H4 (cell line): ENCODE measurements at places on chromosomes 5 and 9.

DNA sequence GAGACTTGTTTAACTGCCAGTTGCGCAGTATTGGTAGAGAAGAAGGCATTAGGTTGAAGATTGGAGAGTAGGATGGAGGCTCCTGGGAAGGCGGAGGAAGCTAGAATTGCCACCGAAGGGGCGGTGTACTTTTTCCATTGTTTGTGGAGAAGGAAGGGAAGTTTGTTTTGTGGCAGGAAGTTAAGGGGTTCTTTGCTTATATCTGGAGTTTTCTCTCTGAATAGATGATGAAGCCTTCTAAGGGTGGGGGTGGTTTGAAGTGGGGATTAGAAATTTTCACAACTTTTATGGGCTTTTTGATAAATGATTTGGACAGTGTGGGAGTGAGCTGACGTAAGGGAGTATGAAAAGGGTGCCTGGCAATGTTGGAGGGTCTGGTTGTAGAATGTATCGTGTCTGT is 59.3 kb downstream of the SNX30 start:
- DNase-seq: no peak

DNA sequence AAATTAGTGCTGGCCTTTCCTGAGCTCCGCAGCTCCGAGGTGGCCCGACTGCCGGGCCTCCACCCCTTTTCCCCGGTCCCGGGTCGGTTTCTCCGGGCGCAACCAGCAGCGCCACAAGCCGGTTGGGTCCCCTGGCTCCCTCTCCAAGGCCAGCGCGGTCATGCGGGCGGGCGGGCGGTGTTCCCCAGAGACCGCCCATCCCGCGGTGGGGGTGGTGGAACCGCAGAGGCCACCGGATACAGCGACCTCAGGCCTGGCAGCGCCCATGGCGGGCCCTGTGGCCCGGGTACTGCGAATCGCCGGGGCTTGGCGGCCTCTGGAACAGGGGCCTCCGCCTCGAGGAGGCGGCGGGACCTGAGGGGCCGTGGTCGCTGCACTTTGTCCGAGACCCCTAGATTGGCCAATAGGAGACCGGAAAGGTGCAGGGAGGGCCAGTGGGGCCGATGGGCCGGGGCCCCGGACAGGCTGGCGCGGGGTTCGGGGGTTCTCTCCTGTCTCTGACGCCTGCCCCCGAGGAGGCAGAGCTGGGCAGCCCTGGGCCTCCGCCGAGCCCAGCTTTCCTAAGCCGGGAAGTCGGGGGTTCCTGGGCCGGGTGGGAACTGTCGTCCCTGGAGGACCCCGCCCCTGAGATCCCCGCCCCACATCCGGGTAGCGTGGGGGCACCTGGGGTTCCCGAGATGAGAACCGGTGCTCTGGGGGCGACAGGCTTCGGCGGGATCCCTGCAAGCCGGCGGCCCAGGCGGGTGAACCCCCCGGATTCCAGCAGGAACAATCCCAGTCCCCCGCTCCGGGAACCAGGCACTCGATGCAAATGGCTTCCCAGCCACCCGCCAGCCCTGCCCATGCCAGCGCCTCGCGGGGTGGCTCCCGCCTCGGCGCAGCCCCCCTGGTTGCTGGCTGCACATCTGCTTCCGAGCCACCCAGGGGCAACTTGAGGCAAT is 293.9 kb downstream of the ZSWIM6 start:
- no peak for DNase-seq

DNA sequence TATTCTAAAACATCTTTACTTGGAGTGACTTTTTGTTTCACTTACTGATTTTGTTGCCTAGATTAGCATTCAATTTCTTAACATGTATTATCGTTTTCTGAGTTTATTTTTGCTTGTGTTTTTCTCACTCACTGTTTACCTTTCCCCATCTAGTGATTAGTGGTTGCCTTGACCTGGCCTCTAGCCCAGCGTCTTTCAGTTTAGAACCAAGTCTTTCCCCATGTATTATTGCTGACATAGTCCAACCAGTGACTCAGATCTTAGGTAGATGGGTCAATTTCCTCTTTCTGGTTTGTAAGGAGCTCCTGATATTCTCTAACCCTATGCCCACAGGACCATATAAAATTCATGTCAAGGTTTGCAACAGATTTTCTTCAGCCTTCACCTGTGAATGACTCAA is 135.5 kb downstream of the PRR16 start:
- peak; percentile 86 for DNase-seq

- peak; percentile 98 for DNase-seq
Measured at GRCh38 chr9:112061152-112061740, 113.9 kb downstream of the SUSD1 start.

DNA sequence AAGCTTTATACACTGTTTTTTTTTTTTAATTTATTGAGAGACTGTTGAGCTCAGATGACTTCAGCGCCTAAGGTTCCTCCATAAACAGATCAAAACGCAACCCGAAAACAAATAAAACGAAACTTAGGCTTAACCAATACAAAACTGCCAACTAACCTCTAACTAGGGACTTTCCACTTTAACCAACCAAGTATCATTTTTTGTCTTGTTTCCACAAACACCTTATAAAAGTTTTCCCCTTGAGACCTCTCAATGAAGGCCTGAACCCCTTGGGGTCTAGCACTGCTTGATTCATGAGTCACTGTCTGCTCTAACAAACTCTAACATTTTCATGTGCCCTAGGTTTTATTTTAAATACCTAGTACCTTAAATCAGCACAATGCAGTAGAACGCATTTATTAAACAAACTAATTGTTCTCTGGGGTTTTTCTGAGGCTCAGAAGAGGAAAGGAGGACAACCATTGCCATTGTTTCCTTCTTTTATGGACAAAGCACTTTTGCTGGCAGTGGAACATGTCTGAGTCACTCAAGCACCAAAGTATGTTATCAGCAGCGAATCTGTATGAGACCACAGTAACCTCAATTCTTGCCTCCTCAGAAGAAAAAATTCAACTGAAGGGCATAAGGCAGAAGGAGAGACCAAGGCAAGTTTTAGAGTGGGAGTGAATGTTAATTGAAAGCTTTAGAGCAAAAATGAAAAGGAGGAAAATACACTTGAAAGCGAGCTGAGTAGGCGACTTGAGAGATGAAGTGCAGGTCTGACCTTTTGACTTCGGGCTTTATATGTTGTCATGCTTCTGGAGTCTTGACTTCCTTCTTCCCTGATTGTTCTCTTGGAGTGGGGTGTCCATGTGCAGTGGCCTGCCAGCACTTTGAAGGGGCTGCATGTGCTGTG is 97.7 kb upstream of the HCN1 start:
- DNase-seq: peak; percentile 42

GRCh38 chr5:159257629-159258283 is 5.3 kb upstream of the UBLCP1 start:
- no peak for DNase-seq

GRCh38 chr5:9456435-9457042 is 89.3 kb downstream of the SEMA5A start:
- DNase-seq: peak; percentile 82

DNA sequence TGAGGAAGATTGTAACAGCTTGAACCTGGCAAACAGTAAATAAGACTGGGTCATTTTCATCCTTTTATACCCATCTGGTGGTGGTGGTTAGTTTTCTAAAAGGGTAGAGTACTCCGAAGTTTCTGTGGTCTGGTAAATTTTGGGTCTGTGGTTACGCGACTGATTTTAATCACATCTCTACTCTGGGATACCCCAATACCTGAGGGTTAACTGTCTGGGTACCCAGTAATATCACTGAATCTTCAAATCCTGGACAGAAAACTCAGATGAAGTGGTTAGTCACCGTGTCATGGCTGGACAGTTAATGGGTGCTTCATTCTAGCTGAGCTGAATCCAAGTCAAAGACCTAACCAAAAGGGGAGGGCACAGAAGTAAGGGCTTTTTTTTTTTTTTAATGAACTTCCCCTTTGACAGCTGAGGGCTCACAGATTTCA is 474.2 kb downstream of the GADD45G start:
- DNase-seq: no peak

GRCh38 chr5:168786147-168786546 is 207.0 kb upstream of the PANK3 start:
- DNase-seq: peak; percentile 14

GRCh38 chr5:176773408-176774035 is 36.8 kb upstream of the UNC5A start:
- no peak for DNase-seq

GRCh38 chr9:114364134-114365041 is 23.4 kb downstream of the AKNA start:
- DNase-seq: peak; percentile 85

GRCh38 chr9:81538890-81539289 is 150.5 kb downstream of the TLE1 start:
- no peak for DNase-seq

DNA sequence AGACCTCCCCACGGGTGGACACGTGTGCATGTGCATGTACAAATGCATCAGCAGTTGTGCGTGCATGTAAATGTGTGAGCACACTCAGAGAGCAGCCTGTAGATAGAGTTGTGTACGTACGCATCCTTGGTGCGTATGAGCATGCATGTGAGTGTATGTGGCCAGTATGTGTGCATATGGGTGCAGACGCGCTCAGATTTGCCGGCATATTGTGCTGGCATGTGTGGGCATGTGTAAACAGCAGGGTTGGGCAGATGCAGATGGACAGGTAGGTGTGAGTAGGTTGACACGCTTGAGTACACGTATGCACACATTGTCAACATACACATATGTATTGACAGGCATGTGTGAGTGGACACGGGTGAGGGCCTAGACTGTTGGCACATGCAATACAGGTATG is 56.5 kb downstream of the LMX1B start:
- DNase-seq: no peak

- no peak for DNase-seq
Measured at GRCh38 chr5:6606884-6607558, 25.8 kb downstream of the NSUN2 start.

- no peak for DNase-seq
Measured at GRCh38 chr9:98256756-98257155, 1.3 kb upstream of the TBC1D2 start.

DNA sequence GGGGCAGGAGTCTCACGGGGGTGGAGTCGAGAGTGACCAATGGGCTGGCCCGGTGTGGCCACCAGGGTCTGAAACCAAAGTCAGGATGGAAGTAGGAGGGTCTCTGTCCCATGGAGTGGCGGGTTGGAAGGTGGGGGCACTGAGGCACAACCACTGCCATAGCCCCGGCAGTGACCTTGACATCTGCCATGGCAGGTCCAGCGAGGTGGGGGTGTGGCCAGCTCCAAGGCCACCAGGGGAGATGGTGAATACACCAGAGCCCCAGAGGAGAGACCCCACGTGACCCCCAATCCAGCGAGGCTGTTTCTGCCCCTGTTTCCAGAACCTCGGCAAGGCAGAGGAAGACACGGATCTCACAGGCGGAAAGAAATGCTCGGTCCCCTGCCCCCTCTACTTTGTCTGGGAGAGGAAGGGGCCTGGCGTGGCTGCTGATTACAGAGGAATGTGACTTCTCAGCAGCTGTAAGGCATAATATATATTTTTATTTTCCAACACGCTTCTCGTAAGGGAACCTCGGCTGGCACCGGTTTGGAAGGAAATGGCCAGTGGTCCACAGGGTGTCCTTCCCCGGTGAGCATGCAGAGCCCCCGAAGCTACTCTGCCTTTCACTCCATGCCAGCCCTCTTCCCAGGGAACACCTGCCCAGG is 105.7 kb upstream of the SARDH start:
- no peak for DNase-seq

- no peak for DNase-seq
Measured at GRCh38 chr5:160843240-160843639, 8.8 kb downstream of the ATP10B start.

DNA sequence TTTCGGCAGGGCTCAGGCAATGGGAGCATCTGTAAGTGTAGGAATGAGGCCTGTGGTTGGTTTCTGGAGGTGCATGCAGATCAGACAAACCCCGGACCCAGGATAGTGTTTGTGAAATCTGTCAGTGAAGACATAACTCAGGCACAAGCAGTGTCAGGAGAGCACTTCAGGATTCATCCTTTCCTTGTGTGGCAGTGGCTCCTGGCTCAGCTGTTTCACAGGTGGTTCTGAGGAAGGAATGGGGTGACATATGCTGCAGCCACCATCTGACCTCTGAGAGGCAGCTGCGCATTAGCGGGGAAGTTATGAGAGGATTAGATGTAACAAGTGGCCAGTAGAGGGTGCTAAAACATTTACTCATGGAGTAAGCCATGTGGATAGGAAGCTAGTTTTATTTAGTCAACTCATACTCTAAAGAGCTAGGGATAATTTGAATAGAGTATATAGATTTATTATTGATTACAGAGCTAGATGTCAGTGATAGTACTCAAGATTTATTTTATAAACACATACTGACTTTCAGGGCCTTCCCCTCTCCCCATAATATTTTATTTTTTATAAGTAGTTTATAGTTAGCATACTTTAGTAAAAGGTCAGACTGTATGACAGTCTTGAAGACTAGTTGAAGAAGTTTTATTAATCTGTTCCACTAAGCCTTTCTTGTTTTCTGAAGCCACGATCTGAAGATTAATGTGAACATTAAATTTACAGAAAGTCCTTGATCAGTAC is 28.4 kb downstream of the NNT start:
- peak; percentile 87 for DNase-seq

- DNase-seq: no peak
Measured at GRCh38 chr9:125393426-125393825, 131.8 kb downstream of the GAPVD1 start.

- DNase-seq: no peak
Measured at GRCh38 chr9:100352201-100352726, 478 bp downstream of the TEX10 start.

- no peak for DNase-seq
Measured at GRCh38 chr5:139401546-139401945, 2.3 kb downstream of the SPATA24 start.

DNA sequence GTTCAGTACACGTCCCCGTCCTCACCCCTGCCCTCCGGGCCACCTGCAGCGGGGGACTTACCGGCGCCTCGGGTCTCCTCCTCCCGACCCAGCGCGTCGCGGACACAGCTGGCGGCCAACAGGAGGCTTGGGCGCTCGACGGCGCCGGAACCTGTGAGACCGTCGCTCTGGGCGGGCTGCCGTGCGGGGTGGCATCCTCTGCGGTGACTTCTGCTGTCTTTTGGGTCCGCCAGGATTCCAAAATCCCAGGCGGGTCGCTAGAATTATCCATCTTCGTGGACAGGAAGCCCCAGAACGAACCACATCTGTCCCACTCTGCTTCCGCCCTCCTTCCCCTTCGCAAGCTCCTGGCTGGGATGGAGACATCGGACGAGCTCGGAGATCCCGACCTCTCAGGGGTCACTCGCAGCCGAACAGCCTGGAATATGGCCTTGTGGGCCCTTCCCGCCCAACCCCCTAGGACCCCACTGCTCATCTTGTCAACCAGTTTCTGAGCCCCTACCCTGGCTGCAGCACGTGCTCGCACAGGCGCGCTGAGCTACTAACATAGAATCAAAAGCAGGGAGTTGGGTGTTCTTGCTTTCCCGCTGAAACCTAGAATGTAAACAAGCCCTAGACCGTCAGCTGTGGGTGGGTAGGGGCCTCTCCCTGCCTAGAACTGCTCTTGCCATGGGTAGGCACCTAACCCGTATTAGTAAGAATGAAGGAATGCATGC is 947 bp upstream of the MARCHF3 start:
- no peak for DNase-seq

- DNase-seq: no peak
Measured at GRCh38 chr5:83393504-83393866, 78.1 kb upstream of the VCAN start.

- no peak for DNase-seq
Measured at GRCh38 chr9:33447799-33448553, 583 bp upstream of the AQP3 start.

- peak; percentile 46 for DNase-seq
Measured at GRCh38 chr9:76677481-76678055, 86.7 kb upstream of the PCA3 start.
